ENCODE measurements at places on chromosomes 1 and 21.

DNA sequence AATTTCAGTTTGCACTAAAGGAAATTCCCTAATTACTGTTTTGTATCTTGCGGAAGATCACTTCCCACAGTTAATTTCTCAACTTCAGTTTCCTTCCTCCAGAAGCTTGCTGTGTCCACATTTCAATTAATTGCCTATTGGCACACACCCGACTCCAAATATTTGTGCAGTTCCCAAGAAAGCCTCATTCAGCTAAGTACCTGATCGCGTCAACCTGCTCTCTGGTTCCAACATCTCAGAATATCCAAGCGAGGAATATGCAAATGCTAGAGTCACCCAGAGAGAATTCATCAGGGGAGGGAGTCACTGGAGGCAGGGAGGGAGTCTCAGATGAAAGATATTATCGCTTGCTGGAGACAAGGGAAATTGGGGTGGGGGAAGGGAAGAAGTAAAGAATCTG, 351.3 kb downstream of the RRAGC start:
- DNase-seq: no peak

DNA sequence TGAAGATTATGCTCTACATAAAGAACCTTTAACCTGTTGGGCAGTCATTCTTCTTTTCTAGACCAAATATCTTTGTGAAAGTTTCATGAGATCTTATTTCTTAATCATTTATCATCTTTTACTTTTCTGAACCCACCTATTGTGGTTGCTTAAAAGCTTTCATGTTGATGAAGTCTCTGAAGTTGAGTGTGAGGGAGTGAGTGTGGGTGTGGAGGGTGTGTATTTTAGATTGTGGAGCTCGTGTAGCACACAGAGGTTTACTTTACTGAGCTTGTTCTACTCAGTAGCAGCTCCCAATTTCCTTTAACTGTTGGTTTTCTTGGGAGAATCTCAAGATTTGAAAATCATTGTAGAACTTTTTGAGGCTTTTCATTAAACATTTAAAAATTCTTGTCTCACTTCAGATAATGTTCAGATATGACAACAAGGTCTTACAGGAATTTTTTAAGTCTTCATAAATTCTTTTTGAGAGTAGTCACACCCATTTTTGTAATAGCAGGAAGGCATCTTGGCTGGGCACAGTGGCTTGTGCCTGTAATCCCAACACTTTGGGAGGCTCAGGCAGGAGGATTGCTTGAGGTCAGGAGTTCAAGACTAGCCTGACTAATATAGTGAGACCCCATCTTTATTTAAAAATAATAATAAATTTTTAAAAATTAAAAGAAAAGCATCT, 17.0 kb downstream of the SRRM1 start:
- DNase-seq: no peak

DNA sequence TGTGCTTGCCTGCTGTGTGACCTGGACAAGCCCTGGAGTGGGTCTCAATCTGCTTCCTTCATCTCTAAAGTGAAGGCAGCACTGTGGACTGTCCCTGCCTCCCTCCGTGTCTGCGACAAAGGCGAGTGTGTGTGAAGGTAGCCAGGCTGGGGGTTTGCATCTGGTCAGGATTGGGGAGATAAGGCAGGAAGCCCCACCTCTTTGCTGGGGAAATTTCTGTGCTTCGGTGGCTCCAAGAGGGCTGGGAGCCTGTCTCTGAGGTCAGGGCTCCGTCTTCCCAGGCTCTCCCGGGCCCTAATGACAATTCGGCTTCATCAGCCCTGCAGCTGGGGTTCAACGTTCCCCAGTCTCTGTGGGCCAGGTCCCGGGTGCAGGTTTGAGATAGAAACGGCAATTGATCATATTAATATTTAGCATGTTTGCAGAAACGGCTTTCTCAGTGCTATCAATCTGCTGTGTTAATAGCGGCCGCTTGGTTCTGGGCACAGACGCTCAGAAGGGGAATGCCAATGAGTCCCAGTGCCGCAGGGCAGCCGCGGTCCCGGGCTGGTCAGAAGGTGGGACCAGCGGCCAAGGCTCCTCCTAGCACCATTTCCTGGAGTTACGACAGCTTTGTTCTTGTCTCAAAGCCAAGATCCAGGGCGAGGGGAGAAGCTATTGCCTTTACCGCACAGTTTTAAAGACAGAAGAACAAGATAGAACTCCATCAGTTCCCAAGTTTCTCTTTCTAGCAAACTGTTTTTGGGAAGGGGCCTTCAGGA, 105.7 kb downstream of the PRDM16 start:
- DNase-seq: no peak

DNA sequence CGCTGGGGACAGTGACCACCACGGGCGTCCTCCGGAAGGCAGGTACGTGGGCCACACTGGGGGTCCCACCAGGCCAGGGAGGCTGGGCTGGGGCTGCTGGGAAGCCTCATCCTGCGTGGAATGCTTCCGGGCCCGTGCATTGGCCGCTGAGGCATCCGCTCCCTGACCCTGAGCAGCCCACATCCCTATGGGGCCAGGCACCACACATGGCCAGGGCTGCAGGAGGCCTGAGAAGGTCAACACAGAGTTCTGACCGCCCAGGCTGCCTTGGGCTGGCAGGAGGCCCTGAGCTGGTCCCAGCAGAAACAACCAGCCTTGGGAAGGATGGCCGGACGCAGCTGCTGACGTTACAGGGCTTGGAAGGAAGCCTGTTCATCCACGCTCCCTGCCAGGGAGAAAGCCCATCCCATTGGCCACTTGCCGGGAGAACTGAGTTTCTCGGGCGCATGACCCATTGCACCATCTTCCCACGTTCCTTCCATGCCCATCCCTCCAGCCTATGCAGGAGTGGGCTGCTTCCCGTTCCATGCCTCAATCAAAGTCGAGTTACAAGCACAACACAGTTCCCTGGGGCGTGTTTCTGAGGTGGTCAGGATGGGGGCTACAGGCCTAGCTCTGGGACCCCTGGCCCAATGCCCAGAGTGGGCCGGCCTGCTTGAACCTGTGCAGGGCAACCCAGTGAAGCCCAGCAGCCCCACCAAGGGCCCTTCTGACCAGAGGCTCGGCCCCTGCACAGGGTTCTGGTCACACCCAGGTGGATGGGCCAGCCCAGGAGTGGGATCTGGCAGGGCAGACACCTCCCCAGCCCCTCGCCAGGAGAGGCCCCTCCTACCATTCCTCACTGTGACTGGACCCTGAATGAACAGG, 31.7 kb downstream of the TRIM11 start:
- DNase-seq: peak; percentile 88

GRCh38 chr1:178133239-178133989, 39.5 kb downstream of the RASAL2 start:
- DNase-seq: no peak

DNA sequence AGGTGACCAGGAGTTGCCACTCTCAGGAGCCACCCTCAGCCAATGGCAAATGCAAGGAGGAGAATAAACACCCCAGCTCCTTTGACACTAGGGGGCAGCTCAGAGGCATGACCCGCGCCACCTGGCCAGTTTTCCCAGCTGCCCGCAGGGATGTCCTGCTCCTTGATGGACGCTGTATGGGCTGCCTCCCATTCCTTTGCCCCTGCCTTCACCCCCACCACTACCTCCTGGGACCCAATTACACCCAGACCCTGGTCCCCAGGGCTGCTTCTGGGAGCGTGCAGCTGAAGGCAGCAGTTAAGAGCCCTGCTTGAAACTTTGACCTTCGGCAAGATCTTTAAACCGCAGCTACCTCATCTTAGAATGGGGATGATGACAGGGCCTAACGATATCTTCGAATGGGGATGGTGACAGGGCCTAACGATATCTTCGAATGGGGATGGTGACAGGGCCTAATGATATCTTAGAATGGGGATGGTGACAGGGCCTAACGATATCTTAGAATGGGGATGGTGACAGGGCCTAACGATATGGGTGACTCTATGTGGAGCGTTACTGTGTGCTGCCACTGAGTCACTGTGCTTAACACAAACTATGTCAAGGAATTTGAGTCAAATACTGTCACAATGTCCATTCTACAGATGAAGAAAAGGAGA, 163.0 kb upstream of the KAZN start:
- no peak for DNase-seq

DNA sequence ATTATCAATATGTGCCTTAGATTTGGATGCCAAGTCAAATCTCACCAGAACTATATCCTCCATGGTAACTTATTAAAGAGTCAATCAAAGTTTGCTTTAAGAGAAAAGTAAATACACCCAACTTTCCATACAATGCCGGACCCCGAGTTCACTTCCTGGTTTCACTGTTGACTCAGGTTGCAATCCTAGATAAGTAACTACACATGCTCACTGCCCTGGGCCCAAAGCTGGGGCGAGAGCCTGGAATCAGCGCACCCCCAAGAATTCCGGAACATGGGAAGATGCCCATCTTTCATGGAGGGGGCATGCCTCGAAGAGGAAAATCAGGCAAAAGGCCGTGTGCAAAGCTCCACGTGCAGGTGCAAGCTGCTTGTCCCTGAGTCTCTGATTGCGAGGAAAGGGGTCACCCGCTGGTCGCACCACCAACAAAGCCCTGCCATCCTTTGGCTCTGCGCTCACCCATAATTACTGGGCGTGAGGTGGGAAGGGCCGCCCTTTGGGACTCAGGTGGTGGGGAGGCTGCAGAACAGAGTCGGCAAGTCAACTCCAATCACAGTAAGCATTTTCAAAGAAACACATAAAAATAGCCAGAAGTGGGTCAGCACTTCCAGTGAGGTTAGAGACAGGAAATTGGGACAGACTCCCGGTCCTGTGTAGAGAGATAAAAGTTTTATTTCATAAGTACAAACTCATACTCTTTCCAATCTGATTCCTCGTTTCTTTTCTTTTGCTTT, 167.7 kb downstream of the TOMM20 start:
- DNase-seq: no peak

DNA sequence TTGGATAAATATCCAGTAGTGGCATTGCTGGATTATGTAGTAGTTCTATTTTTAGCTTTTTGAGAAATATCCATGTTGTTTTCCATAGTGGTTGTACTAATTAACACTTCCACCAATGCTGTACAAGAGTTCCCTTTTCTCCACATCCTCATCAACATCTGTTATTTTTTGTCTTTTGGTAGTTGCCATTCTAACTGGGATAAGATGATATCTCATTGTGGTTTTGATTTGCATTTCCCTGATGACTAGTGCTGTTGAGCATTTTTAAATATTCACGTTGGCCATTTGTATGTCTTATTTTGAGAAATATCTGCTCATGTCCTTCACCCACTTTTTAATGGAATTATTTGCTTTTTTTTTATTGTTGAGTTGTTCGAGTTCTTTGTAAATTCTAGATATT, 183.9 kb downstream of the PTPRU start:
- no peak for DNase-seq

DNA sequence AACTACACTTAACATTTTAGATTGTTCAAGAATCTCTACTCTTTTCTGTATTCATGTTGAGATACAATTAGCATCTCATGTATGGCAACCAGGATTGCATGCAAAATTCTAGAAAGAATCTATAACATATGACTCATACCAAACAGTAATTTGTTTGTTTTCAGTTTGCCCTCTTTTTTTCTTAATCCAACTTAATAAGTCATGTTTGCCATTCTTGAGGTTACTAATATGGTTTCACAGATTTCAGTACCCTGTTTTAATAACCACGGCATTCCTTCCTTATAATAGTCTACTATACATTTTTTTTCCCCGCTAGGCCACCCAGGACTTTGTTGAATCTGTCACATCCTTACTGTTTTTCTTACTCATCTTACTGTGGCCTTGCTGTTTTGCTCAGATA, 140.8 kb downstream of the FMN2 start:
- DNase-seq: no peak

DNA sequence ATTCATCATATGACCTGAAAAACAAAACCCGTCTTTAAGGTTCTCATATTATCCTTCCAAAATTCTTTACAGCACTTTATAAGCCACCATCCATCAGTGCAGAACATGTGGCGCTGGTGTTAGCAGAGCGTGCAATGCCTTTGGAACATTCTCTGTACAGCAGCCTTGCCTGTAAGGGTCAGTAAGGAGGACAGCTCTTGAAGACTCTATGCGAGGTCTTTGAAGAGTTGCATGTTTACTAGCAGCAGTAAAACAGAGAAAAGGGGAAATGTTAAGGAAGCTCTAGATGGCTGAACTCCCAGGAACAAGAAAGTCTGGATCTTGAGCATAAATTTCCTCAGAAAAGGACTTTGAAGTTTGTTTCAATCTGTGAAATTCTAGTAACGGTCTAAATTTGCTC, 365.6 kb downstream of the DUSP10 start:
- DNase-seq: no peak

- no peak for DNase-seq
These were observed 30.0 kb upstream of the SDE2 start for GRCh38 chr1:226029093-226029496.

- no peak for DNase-seq
These were observed at the start of gene BCAR3 for GRCh38 chr1:93681101-93681988. BCAR3 (minus strand) TSS chr1:93681837; CDS start chr1:93674930, 6,907 bp downstream.

- DNase-seq: no peak
These were observed 42.9 kb downstream of the RUNX1 start for GRCh38 chr21:35006248-35006647.

DNA sequence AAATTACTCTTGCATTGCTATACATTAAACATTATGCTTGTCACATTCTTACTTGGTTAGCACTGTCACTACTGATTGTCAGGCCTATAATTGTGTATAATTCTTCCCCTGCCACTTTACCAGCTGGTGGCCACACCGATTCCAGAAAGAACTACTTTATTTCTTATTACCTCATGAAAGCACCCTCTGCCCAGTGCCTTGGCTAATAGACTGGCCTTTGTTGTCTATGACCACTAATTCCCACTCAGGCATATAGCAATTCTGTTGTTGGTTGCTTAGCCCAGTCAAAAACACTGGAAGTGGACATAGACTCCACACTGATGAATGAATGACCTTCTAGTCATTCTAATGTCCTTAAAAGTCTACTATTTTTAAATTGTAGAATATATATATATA, 35.6 kb downstream of the MRPL39 start:
- DNase-seq: no peak

- no peak for DNase-seq
These were observed 78.3 kb upstream of the SLC2A1 start for GRCh38 chr1:43036932-43037331.

GRCh38 chr1:243487036-243487648, 231.3 kb downstream of the SDCCAG8 start:
- no peak for DNase-seq

DNA sequence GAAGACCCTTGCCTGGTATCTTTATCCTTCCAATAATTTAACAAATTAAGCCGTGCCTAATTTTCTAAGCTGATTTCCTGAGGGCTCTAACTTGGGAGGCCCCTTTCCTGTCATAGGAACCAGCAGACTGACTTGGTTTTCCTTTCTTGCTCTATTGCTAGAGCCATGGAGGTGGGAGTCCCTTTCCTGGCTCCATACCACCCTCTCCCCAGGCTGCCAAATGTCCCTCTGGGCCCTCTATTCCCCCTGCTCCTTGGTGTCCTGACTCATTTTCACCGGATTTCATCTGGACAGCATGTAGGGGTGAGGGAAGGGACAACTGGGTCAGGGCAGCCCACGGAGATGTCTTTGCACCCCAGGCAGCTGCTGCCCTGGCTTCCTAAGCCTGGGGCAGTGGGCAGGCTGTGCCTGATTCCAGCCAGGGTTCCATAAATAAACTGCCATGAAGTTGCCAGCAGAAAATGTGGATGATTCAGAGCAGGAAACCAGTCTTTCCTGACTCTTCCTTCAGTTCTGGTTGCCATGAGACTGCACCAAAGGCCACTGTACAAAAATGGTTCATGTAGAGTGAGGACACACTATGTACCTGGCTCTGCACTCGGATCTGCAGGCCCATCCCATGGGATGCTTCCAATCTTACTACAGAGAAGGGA, 38.0 kb upstream of the SERBP1 start:
- no peak for DNase-seq

- DNase-seq: no peak
These were observed at the start of gene CSMD2 for GRCh38 chr1:34164771-34165391. CSMD2 (minus strand) TSS chr1:34165230; CDS start chr1:34165097, 133 bp downstream.

All from chondrocyte (in vitro differentiated cells).